Activated CD8-positive, alpha-beta memory T cell treated with anti-CD3 and anti-CD28 coated beads, Interleukin-2, amount 50 U/mL, for 48 hours (primary cell): ENCODE measurements at places on chromosomes 16 and 17.

- no peak for DNase-seq
Observed at GRCh38 chr17:67132366-67132765, 88.0 kb downstream of the CACNG1 start.

DNA sequence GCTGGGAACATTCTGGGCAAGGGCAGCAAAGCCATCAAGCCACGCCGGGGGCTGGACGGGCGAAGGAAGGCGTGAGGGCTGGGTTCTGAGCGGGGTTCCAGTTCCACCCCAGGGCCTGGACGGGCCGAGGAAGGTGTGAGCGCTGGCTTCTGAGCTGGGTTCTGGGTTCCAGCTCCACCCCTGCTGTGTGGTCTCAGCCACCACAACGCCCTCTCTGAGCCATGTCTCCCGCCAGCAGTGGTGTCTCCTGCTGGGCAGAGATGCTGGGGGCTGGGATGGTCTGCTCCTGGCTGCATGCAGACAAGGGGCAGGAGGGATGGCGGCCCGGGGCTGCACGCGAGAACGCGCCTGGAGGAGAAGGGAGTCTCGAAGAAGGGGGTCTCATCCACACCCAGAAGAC is 3.9 kb upstream of the CPNE7 start:
- DNase-seq, result no peak

- DNase-seq, result no peak
Observed at GRCh38 chr16:24544640-24545039, 5.3 kb downstream of the RBBP6 start.

DNA sequence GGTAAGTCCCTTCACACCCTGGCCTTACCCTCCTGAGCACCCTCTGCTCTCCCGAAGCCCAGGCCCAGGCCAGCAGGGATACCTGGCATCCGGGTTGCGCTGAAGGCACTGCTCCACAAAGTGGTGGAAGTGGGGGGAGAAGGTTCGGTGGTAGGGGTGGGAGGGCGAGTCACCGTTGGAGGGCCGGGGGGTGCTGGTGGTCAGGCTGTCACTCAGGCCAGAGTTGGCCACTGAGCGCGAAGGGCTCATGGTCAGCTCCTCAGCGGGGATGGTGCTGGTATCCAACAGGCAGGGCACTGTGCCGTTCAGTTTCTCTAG is 4.3 kb upstream of the LIMD2 start:
- DNase-seq, result no peak

GRCh38 chr17:28570716-28571360 is 486 bp downstream of the PIGS start:
- DNase-seq, result peak; percentile 78

DNA sequence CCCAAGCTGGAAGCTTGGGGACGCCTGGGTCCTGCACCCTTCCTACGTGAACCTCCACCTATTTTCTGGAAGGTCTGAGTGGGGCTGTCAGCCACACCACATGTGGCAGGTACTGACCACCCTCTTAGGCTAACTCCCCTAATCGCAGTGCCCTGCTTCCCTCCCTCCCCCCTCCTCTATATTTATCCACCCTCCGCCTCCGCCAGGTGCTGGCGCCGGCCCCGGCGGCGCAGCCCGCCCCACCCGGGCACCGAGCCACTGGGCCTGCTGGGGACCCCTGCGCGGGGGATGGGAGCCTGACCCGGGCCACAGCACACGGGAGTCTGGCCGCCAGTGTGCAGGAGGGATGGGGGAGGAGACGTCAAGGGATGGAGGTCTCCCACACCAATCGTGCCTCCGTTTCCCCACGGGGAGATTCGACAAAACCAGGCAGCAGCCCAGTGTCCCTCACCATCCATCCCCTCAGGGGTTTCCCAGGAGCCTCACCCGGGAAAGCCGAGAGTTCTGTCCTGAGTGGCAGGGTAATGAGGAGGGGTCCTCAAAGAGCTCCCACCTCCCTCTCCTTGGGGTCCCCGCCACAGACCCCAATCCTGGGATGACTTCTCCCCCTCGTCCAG is 1.3 kb downstream of the PLEKHH3 start:
- no peak for DNase-seq

- DNase-seq, result no peak
Observed at GRCh38 chr17:58710948-58711552, 18.6 kb downstream of the RAD51C start.
